ENCODE measurements at places on chromosomes 13 and 19.
A peak's percentile ranks its signal among the peaks of the same experiment; 100 is the strongest.

GRCh38 chr19:5681391-5682106 lies 722 bp downstream of the HSD11B1L start:
- no peak for DNase-seq

DNA sequence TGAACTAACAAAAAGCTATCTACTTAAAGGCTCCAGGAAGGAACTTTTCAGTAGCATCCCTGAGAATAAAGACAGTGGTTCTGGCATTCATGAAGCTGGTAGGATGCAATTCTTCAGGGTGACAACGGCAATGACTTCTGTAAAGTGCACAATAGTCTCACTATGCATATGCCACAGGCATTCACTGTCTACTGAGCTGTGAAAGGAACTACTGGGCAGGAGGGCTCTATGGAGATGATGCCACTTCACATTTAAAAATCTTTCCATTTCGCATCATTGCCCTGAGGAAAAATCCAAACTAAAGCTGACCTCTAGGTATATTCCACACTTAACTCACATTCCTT lies 2020.6 kb upstream of the PCDH20 start:
- DNase-seq = no peak

- no peak for DNase-seq
Observed at GRCh38 chr19:47660435-47660832, 51.5 kb downstream of the BICRA start.

DNA sequence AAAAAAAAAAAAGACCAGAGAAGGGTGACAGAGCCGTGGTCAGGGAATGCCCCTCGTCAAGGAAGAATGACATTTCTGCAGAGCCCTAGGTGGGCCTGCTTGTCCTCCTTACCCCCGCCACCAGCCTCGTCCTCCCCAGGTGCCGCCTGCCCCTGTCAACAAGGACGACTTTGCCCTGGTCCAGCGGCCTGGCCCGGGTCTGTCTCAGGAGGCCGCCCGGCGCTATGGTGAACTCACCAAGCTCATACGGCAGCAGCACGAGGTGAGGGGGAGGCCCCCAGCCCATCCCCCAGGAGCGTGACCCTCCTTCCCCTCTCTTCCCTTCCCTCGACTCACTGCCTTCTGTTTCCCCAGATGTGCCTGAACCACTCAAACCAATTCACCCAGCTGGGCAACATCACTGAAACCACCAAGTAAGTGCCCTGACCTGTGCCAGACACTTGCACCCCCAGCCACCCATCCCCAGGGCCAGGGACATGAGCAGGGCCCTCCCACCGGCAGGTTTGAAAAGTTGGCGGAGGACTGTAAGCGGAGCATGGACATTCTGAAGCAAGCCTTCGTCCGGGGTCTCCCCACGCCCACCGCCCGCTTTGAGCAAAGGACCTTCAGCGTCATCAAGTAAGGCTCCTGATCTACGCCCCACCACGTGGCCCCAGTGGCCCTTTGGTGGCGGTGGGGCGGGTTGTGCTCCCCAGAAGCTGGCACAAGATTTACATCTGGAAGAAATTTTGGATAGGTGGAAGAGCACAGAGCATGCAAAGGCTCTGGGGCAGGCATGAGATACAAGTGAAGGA lies 14.8 kb downstream of the PODNL1 start:
- DNase-seq = no peak

DNA sequence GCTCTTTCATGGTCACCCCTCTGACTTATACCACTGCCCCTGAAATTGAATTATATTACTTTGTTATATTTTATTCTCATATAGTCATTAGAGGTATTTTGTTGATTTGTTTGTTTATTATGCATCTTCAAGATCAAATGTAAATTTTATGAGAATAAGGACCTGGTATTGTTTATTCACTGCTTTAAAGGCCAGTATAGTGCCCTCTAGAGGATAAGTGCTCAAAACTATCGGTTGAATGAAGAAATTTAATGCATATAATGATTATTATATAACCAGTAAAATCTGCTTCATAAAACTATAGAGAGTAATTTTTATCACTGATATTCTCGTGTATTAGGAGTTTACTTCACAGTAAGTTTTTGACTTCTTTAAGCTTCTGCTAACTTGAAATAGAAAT lies 1401.9 kb downstream of the SLITRK1 start:
- DNase-seq = no peak

GRCh38 chr13:112702341-112702985 lies 12.6 kb downstream of the ATP11A start:
- no peak for DNase-seq

DNA sequence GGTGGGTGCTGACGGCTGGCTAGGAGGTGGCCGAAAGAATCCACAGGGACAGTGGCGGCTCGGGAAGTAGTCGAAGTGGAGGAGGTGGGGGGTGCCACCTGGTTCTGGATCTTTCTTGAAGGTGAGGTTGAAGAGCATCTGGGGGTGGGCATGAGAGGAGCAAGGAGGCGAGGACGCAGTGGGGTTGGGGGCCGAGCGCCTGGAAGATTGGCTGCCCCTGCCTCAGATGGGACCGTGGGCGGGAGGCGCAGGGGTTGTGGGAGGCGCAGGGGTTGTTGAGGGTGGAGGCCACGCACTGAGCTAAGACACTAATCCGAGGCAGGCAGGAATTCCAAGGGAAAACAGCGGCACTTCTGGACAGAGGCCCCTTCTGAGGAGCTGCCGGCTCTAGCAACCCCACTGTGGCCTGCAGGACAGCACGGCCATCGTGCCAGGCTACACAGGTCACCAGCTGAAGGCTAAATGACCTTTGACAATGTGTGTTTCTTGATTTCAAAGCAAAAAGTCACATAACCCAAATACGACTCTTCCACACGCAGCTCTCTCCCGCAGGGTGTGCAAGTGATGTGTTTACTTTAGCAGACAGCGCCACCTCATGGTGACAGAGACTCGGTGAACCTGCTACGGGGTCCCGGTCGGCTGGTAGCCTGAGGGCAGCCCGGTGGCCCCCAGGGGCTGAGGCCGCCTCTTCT lies 44.1 kb upstream of the RANBP3 start:
- DNase-seq = peak; percentile 48

- peak; percentile 5 for DNase-seq
Observed at GRCh38 chr13:43905435-43906031, 25.8 kb downstream of the LACC1 start.

DNA sequence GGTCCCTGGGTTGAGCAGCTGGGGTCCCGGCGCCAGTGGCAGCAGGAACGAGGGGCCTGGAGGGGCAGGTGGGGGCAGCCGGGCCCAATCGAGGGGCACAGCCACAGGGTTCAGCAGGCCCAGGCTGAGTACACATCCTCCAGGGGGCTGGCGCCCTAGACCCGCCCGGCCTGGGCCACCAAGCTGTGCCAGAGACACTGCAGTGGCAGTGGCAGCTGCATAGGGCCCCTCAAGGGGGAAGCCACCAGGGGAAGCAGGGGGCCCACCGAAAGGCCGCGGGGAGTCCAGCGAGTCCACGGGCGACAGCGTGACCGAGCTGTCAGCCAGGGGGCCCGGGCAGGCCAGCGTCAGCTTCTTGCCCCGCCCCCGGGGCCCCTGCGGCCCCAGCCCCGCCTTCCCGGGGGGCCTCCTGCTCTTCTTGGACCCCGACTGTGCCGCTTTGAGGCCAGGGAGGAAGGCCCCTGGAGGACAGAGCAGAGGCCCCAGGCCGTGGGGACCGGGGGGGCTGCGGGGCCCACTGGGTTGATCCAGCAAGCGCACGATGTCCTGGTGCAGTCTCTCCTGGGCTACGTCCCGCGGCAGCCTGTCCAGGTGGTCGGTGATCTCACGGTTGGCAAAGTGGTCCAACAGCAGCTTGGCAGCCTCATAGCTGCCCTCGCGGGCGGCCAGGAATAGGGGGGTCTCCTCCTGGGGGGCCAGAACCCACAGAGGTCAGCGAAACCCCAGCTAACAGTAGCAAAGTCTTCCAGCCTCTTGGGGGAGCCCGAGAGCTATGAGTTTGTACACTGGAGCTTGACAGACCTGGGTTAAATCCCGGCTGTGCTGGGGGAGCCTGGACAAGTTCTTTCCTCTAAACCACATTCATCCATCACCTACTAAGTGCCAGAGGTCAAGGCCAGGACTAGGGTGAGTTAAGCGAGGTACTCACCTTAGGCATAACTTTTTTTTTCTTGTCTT lies 39.5 kb downstream of the NOTCH3 start:
- DNase-seq = no peak

- DNase-seq = no peak
Observed at GRCh38 chr19:16217716-16218451, 20.2 kb downstream of the AP1M1 start.

- DNase-seq = no peak
Observed at GRCh38 chr13:82294226-82294625, 1588.0 kb downstream of the SLITRK1 start.

DNA sequence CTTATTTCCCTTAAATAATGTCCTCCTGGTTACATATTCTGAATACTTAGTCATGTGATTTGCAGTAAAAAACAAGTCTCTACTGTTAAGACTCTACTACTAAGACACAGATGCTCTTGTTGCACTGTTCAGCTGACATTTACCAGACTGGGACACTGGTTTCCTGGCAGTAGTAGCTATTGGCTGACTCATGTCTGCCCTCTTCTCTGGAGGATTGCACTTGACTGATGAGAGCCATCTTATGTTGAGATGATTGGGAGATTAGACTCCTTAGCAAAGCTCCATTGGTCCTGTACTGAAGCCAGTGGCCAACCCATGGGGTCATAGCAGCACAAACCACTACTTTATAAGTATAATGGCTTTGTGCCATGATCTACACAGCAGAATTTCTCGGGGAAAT lies 1672.6 kb upstream of the PCDH20 start:
- DNase-seq = no peak

DNA sequence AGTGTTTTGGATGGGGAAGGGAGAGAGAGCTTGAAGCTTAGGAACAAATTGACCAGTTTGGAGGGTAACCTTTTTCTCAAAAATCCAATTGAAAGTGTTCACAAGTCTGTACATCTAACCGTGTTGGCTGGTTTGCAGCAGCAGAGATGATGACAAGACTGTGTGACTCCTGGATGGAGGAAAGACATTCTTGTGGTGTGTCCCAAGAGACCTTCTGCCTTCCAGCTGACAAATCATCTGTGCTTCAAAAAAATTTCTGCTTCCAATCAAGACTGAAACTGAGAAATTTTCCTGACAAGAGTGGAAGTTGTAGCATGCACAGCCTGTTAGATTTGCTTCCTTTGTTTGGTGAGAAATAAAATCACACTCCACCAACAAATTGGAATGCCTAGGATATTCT lies 56.2 kb downstream of the LACC1 start:
- DNase-seq = no peak

DNA sequence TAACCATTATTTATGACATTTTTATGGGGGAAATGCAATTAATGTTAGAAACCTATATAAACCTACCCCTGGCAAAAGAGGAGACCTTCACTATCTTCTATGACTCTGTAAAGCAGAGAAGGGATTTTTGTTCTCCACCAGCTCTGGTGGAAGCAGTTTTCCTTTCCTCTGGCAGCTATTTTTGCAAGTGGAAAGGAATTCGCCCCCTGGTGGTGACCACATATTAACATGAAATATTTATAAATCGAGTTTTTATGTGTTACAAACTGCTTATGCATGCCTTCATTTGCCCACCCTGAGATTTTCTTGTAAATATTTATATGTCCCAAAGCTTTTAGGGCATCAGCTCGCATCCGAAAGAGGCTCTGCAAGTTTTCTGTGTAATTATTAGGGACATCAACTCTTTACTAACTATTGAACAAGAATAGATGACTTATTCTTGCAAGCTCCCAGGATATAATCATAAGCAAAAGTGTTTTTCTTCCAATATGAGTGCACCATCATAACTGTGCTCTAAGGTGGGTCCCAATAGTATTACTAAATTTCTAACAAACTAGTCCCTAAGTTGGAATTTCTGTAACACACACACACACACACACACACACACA lies 62.4 kb downstream of the SERTM1 start:
- peak; percentile 2 for DNase-seq

DNA sequence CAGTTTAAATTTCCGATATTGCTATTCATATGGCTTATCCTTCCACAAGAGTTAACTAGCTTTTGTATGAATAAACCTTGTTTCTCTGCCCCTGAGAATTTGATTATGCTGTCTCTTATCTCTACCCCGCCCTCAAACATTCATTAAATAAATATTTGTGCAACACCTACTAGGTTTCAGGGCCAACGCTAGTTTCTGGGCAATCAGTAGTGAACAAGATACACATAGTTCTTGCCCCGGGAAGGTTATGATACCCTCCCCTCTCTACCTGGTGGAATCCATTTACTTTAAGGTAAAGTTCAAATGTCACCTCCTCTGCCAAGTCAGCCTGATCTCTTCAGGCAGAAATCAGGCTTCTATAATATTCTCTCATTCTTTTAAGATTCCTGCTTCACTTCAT lies 16.6 kb upstream of the USP12 start:
- no peak for DNase-seq

DNA sequence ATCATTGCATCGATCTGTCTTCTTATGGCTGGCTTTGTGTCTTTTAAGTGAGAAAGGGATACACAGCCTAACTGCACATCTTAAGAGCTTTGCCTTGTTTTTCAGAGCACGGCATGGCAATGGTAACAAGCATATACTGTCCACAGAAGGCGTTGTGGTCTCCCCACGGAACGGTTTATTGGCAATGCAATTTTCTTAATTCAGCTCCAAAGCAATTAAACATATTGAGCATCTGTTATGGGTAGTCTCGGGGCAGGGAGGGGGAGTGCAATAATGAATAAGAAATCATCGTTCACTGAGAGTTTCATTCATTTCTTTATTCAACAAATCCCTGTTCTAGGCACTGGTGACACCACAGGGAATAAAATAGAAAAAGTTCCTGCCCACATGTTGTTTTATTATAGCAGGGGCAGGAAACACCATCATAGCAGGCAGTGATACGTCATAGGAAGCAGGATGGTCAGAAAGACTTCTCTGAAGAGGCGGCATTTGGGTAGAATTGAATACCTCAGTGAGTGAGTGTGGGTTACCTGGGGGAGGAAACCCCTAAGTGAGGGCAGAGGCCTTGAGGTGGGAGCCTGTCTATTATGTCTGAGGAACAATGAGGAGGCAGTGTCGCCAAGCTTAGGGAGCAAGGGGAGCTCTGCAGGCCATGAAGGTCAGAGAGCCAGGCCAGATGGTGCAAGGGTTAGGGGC lies 185.7 kb upstream of the KL start:
- no peak for DNase-seq

GRCh38 chr19:12199757-12200419 lies 37.0 kb downstream of the ZNF136 start:
- DNase-seq = no peak

- peak; percentile 54 for DNase-seq
Observed at GRCh38 chr13:30408319-30409101, 13.8 kb upstream of the UBE2L5 start.

GRCh38 chr13:49218493-49219051 lies 1.6 kb upstream of the MLNR start:
- DNase-seq = no peak

DNA sequence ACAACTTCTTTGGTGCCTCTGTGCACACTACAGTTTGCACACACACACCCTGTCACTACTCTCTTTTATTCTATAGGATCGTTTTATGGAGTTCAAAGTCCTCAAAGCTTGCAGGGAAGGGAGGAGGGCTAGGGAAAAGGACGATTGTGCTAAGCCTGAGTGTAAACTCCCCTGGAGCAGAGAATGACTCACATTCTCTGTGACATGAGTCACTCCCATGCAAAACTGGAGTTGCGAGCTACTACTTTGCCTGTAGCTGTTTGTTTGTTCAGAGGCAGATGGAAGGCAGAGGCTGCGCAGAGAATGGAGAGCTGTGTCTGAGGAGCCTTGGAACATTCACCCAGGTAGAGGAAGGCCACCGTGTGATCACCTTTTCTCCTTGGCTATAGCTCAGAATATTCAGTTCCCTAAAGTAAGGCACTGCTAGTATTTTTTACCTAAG lies 80.5 kb upstream of the MBNL2 start:
- DNase-seq = no peak

- no peak for DNase-seq
Observed at GRCh38 chr13:99078017-99078771, 100.3 kb upstream of the DOCK9 start.

Measured in CMK (cell line).